ENCODE measurements at places on chromosomes 11 and 22.

DNA sequence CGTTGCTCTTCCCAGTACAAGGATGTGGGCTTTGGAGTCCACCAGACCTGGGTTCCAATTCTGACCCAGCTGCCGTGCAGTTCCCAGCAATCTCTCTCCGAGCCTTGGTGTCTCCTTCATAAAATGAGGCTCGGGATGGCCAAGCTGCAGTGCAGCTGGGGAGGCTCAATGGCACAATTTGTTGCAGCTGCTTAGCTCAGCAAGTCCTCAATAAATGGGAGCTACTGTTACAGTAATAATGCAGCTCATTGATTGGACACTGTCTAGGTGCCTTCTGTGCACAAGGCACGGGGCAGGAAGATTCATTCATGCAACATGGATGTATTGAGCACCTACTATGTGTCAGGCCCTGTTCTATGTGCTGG, 37.1 kb downstream of the SHISAL1 start:
- DNase-seq: no peak

DNA sequence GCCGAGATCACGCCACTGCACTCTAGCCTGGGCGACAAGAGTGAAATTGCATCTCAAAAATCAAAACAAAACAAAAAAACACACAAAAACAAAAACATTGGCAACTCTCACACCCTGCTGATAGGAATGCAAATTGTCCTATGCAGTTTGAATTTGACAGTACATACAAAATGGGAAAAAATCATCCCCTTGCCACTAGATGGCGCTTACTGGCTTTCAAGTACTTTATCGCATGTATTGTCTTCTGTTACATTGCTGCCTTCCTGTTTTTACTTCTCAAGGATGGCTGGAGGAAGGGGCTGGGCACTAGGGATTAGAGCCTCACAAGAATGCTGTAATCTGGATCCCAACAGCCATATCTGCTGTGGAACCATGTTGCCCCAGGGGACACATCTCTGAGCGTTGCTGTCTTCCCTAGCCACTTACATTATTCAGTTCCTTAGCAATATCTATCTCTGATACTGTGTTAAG, 59.4 kb upstream of the A4GALT start:
- no peak for DNase-seq

GRCh38 chr22:42856865-42857704, at the start of gene ARFGAP3:
TSS of gene ARFGAP3 (minus strand) at chr22:42857273. CDS start at chr22:42857182, 91 bp downstream.
- peak; percentile 95 for DNase-seq

DNA sequence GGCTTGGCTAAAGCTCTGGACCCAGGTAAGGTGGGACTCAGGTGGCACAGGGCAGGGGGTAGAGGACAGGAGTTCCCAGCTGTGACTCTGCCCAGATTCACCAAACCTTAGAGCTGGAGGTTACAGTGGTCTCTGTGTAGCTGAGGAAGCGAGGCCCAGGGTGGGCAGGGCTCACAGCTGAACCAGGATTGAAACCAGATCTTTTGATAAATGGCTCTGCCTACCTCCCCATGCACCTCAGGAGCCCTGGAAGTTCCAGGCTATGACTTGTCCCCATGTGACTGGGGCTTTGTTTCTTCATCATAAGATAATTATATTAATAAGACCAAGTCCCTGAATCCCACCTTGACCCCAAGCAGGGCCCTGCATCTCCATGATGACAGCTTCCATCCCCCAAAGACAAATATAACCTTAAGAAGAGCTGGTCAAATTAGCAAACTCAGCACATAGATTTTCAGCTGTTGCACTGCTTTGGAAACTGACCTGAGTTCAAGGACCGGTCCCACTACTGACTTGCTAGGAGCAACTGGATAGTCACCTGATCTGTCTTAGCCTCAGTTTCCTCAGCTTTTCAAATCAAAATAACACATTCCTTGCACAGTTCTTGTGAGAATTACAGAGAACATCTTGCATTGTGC, 21.3 kb upstream of the TSKU start:
- DNase-seq: no peak

GRCh38 chr11:68767672-68768071, 16.4 kb upstream of the TESMIN start:
- DNase-seq: no peak

GRCh38 chr22:19201869-19202798, 23.6 kb upstream of the SLC25A1 start:
- no peak for DNase-seq

DNA sequence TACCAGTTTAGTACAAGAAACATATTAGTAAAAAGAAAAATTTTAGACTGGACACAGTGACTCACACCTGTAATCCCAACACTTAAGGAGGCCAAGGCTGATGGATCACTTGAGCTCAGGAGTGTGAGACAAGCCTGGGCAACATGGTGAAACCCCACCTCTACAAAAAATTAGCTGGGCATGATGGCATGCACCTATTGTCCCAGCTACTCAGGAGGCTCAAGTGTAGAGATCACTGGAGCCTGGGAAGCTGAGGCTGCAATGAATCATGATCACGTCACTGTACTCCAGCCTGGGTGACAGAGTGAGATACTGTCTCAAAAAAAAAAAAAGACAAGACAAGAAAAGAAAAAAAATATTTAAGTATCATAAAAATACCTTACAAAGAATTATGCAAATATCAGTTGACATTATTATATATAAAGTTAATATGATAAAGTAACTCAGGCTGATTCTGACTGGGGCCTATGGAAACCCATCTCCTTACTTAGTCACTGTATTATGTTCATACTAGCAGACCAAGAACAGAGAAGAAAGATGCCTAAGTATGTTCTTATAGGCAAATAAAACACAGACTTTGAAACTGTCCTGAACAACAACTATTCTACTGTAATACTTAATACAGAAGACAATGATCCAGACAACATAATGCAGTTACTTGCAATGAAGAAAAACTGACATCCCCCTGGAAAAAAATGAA, 27.3 kb downstream of the FAM168A start:
- DNase-seq: no peak

DNA sequence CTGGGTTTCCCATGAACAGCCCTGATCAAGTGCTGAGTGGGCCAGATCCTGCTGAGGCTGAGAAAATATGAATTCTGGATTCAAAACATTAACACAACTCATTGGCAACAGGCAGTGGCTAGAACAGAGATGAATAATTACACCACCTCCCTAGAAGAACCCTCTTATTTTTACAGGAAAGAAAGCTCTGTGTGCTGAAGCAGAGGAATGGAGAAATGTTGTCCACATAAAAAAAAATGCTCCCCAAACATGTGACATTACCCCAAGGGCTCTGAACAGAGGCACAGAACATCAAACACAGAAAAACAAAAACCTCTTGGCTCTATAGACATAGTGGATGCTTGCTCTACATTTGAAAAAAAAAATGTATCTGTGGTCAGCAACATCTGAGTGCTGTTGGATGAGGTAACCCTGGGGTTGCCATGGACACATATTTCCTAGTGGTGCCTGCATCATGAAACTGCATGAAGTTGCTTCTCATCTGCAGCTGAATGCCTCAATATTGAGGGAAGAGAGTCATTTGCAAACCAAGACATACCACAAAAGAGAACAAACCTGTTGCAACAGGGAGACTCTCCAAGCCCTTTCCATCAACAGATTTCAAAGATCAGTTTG, 98.8 kb downstream of the SNX19 start:
- no peak for DNase-seq

DNA sequence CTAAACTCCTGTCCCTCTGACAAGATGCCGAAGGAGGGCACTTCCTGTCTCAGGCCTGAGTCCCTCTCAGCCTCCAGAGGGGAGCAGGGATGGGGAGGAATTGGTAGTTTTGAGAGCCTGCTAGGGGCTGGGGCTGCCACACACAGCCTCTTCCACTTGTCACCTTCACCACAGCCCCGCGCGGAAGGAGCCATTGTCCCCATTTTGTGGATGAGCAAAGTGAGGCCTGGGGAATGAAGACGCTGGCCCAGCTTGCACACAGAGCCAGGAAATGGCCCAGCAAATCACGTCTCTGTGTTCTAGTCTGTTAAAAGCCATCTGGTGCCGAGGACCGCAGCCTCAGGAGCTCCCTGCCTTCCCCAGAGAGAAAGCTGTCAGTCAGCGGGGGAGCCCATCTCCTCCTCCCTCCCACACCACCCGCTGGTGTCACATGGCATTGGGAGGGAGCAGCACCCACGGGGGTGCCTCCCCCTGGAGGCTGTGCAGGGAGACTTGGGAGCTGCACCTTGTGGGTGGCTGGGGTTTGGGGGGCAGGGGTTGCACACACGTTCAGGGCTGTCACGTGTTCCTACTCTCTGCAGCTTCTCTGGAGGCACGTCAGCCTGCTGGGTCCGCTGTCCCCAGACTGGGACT, 34.6 kb downstream of the RASD2 start:
- DNase-seq: no peak

GRCh38 chr22:26671317-26672059, 14.1 kb downstream of the MIAT start:
- DNase-seq: peak; percentile 58

DNA sequence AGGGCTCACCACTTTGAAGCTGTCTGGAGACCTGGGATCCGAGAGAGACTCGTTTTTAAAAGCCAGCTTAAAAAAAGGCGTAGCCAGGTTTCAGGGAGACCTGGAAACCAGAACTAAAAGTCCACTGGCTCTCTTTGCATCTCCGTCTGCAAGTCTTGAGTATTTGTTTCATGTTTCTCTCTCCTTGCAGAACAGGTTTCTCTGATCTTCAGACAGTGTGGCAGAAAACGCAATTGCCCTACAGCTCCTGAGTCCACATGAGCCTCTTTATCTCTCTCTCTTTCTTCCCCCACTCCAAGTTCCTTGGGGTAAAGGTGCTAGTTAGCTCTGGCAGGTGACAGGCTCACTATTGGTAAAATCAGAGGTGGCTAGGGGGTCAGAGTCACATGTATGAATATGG, 67.0 kb upstream of the AMPD3 start:
- DNase-seq: no peak

DNA sequence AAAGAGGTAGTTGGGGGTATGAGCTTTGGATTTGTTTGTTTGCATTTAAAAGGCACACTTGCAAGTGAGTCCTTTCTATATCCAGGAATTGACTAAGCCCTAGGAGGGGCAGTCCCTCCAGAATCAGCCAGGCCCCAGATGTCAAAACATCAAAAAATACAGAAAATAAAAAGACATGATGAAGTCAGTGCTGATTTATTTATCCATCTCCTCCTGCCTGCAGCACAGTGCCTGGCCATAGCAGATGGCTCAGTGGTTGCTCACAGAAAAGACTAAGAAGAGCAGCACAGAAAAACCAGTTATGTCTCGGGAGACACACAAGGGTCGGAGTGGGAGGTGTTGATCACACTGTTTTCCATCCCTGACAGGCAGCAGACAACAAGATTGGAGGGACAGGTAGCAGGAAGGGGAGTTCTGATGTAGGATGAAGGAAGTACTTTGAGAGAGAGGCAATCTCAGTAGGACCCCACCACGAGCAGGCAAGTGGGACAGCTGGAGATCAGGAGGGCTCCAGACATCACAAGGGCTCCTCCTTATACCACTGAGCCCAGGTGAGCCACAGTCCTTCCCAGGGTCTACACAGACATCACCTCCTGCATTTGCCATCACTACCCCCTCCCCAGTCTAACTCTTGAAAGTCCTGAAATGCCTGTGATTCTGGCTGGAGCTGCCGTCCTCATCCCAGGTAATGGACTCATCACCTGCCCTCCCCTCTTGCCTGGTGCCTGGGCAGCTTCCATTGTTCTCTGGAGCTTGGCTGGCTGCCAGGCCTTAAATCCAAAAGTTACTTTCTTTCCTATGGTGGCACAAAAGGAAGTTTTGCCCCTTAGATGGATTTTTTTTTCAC, 32.3 kb downstream of the TMPRSS5 start:
- DNase-seq: no peak

DNA sequence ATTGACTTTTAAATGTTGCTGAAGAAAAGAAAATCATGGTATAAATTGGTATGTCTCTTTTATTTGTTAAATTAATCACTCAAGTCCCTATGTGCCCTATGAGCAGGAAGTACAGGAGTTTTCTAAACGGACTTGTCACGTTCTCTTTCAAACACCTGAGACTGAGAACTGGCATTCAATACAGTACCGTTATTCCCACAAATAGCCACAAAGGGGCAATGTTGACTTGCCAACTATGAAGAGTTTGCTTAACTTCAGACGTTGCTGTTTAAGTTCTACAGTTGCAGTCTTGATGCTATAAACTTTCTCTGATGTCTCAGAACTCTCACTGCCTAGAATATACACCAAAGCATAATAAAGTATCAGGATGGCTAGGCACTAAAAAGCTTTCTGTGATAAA, 7.6 kb downstream of the OR56A1 start:
- no peak for DNase-seq

DNA sequence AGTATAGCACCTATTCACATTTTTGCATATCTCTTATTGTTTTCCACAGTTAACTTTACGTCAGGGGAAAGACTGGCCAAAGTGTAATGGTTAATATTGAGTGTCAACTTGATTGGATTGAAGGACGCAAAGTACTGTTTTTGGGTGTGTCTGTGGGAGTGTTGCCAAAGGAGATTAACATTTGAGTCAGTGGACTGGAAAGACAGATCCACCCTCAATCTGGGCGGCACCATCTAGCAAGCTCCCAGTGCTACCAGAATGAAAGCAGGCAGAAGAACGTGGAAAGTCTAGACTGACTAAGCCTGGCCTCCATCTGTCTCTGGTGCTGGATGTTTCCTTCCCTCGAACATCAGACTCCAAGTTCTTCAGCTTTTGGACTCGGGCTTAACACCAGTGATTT, 1900.7 kb upstream of the RAG2 start:
- no peak for DNase-seq

DNA sequence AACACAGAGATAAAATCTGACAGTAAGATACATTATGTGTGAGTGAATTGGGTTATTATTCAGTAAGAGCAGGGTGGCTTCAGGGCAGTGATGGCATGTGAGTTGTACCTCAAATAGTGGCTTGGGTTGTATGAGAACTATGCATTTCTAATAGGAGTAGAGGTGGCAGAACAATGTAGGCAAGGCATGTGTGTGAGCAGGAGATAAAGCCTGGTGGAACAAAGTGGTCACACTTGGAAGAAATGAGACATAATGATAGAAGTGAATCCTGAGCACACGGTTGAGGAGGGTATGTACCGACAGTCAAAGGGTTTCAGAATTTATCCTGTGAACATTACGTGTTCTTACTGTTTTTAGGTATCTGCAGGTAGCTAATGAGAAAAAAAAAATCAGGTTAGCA, 159.3 kb downstream of the CASP12 start:
- no peak for DNase-seq

Data from stimulated activated CD4-positive, alpha-beta T cell treated with anti-CD3 and anti-CD28 coated beads, Interleukin-15, amount 100 ng/mL, for 1 hour (primary cell).